CD4-positive, CD25-positive, alpha-beta regulatory T cell (primary cell): ENCODE measurements at places on chromosomes 2 and 18.
A peak's percentile ranks its signal among the peaks of the same experiment; 100 is the strongest.

GRCh38 chr2:174012347-174013314, 47.5 kb upstream of the SP3 start:
- no peak for DNase-seq

DNA sequence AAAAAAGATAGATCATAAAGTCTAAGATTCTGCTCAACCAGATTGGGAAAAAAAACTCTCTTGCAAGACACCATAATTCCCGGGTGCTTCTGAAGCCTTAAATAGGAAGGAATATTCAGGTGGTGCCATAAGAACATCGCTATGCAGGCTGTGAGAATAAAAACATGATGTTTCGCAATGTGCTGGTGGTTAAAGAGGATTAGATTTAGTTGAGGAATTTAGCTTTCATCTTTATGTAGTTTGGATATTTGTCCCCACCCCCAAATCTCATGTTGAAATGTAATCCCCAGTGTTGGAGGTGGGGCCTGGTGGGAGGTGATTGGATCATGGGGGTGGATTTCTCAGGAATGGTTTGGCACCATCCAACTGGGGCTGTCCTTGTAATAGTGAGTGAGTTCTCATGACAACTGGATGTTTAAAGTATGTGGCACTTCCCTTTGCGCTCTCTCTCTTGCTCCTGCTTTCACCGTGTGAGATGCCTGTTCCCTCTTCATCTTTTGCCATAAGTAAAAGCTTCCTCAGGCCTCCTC, 132.2 kb downstream of the AKAIN1 start:
- DNase-seq: no peak

DNA sequence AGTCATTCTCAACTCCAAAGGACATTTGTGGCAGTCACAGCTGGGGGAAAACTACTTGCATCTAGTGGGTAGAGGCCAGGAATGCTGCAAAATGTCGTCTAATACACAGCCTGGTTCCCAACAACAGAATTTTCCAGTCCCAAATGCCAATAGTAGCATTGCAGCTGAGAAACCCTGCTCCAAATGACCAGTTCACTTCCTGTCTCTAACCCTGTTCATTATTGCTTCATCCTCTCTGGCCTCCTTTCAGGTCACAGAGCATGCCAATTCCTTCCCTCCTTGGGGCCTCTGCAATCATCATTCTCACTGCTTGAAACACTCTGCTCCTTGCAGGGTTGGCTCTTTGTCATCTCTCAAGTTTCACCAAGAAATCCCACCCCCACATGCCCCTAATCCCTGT, 139.1 kb downstream of the IRS1 start:
- DNase-seq: no peak

GRCh38 chr2:233221378-233222063, 30.0 kb upstream of the ATG16L1 start:
- DNase-seq: no peak

GRCh38 chr2:239600001-239600593, 199.3 kb upstream of the HDAC4 start:
- no peak for DNase-seq

DNA sequence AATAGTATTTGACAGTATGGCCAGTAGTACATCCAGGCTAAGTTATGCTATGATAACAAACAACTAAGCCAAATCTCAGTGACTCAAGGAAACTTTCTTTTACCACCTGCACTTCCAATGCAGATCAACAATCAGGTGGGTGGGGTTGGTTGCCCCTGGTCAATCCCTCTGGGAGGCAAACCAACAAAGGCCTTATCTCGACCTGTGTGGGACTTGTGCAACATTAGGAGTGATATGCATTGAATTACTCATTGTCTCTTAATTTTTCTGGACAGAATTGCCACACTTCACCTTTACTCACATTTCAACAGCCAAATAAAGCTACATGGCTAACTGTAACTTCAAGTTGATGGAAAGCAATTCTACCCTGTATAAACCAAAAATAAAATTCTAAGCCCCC, 1049.3 kb upstream of the CDH2 start:
- DNase-seq: no peak

GRCh38 chr2:172248785-172249187, 146.1 kb upstream of the DLX2 start:
- DNase-seq: no peak

DNA sequence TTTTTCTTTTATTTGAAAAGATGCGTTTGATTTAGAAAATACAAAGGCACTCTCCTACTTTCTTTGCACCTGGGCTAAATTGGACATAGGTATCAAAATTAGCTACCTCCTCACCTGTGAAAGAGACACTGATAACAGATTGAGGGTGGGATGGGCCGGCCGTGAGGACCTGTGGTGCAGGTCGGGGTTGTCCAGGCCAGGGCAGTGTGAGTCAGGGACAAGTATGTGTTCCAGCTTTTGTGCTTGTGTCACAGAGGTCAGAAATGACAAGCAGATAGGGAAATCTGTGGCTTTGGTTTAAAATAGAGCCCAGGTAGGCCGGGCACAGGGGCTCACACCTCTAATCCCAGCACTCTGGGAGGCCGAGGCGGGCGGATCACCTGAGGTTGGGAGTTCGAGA, 22.6 kb downstream of the MYL12B start:
- DNase-seq: no peak

- DNase-seq: no peak
Observed at GRCh38 chr2:239013678-239013976, 165.7 kb downstream of the TWIST2 start.

- peak; percentile 23 for DNase-seq
Observed at GRCh38 chr2:65033178-65033577, 23.0 kb upstream of the CEP68 start.

DNA sequence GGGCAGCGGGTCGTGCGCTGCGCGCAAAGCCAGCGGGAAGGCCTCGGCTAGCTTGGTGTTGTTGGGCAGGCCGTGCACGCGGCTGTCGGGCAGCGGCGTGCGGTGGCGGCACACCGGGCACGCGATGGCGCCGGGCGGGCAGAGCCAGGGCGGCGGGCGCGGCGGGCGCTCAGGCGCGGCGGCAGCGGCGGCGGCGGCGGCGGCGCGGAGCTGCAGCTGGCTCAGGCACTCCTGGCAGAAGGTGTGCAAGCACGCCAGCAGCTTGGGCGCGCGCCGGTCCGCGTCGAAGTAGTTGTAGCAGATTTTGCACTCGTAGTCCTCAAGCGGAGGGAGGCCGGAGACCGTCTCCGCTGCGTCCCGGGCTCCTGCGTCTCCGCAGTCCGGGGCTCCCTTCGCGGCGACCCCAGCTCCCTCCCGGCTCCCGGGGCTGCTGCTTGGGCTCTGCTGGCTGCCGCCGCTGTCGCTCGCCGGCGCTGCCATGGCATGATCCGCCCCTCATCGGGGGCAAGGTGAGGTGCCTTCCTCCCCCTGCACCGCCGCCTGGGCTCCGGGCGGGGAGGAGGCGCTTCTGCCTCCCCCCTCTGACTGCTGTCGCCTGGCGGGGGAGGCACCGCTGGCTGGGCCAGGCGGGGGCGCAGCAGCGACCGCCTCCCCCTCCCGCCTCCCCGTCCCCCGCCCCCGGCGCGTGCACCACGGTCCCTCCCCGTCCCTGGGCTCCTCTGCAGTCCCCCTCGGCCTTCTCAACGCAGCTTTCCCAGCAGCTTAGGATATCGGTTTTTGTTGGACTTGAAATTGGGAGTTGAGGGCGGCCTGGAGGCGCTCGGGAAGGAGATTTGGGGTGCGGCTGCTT, 21.0 kb upstream of the PAX3 start:
- DNase-seq: no peak

GRCh38 chr2:238079874-238080327, 19.1 kb downstream of the SCLY start:
- no peak for DNase-seq

GRCh38 chr2:18518116-18519111, 42.0 kb downstream of the RDH14 start:
- no peak for DNase-seq

- DNase-seq: no peak
Observed at GRCh38 chr18:24923138-24923537, 428.8 kb downstream of the ZNF521 start.

GRCh38 chr2:149155196-149155969, 116.9 kb downstream of the LYPD6B start:
- DNase-seq: no peak

DNA sequence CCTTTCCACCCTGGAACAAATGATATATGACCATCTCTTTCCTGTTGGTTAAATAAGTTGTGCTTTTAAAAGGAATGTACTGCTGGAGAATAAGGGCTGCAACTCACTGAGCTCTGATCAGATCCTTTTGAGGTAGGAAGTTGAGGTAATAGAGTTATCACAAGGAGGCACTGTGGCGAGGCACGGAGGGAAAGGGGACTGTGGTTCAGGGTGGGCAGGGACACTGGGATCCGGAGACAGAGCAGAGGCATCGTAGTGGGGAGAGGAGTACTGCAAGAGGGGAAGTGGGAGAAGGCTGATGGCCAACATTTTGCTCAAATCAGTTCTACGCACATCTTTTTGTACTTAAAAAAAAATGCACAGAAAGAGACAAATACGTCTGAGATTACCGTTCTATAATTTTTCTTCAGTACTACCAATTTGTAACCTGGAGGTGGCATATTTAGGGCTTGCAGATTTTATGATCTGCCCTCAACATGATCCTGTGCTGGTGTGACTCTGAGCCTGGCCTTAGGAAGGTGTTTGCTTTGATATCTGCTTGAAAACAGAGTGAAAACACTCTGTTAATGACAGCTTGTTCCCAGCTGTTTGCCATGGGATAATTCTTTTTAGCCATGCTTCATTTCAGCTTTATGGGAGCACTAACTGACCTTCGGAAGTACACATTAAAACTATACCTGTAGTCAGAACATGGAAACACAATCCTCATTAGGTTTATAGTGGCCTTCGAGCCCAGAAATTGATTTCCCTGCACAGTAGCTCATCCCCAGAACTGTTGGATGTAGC, 168.1 kb downstream of the KCNE4 start:
- DNase-seq: no peak

GRCh38 chr2:144510294-144510991, 9.5 kb downstream of the ZEB2 start:
- no peak for DNase-seq

GRCh38 chr2:160650196-160651118, 156.8 kb upstream of the RBMS1 start:
- no peak for DNase-seq

GRCh38 chr2:135641156-135642068, 100.2 kb upstream of the UBXN4 start:
- DNase-seq: no peak

DNA sequence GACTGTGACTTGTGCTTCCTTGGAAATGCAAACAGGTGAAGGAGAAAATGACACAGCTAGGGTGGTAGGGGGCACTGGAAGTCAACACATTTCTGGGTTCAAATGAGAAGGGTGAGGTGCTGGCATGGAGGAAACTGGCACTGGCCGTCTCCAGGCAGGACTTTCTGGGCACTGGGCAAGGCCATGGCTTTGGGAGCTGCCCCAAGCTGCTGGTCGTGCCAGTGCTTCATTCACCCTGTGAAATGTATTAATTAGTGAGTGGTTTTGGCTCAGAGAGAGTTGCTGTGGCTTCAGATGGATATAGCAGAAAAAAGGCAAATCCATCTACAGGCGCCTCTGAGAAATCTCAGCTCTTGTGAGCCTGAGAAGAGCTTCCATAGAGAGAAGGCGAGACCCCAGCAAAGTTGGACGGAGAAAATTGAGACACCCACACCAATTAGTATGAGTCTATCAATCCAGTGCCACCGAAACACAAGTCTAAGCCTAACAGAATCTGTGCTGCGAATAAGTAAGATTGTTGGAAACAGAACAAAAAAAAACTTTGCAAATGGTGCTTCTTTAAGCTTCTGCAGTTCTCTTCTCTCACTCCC, 202.1 kb upstream of the TNP1 start:
- no peak for DNase-seq

GRCh38 chr18:59101830-59102414, 37.8 kb upstream of the SEC11C start:
- no peak for DNase-seq

- DNase-seq: no peak
Observed at GRCh38 chr18:62339106-62339988, 14.2 kb downstream of the TNFRSF11A start.

DNA sequence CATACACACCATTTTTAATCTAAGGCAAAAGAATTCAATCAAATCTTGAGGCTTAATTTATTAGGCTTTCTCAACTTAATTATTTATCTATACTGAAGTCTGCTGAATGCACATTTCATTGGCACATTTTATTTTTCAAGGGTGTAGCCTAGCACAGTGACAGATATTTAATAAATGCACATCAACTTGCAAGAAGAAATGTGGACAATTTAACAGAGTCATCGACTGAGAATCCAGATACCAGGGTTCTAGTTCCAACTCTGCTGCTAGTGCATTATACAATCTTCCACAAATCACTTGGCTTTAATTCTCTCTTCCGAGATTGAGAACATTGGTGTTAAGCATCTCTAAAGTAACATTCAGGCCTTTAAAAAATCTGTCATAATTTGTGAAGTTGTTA, 88.5 kb upstream of the RBBP8 start:
- no peak for DNase-seq

DNA sequence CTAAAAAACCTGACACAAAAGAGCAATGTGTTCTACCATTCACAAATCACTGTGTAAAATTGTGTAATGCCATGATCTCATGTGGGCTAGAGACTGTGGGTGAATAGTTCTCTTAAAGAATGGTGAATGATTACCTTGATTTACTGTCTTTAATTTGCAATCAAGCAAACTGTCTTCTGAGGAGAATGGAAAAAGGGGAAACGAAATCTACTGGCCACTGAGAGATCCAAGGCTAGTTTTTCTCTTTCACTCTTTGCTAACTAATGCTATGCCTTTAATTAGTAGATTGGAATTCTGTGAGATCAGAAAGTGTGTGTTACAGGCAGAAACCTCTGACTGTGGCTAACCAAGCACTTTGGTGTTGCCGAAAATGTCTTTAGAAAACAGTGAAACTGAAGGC, 422.7 kb downstream of the TGIF1 start:
- DNase-seq: no peak

DNA sequence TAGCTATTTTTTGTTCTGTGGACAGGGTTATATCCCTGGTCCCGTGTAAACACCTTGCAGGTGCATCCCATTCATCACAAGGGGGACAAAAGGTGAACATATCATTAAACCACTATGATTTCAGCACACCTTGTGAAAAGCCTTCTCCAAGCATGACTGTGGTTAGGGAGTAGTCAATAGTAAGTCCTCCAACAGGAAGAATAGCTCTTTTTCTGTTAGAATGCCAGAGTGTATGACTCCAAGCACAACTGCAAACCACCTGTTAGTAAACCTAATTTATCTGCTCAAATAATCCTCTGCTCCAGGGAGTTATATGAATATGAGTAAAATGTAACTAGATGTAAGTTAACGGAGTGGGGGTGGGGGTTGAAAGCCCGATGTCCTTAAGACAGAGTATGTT, 240.5 kb downstream of the AGPS start:
- no peak for DNase-seq
